Effector CD8-positive, alpha-beta T cell (primary cell): ENCODE measurements at places on chromosomes 16 and 17.
A peak's percentile ranks its signal among the peaks of the same experiment; 100 is the strongest.

- no peak for DNase-seq
These were observed 33.9 kb upstream of the MLKL start for GRCh38 chr16:74734361-74735161.

DNA sequence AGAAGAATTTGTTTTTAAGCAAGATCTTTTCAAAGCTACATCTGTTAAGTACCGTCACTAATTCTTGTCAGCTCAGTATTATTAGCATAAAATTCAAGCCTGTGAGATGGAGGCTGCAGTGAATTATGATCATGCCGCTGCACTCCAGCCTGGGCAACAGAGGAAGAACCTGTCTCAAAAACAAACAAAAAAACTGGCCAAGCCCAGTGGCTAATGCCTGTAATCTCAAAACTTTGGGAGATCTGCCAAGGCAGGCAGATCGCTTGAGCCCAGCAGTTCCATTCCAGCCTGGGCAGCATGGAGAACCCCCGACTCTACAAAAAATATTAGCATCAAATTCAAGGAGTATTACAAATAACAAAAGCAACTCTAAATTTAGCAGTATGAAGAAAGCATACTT is 88.0 kb downstream of the STXBP4 start:
- no peak for DNase-seq

DNA sequence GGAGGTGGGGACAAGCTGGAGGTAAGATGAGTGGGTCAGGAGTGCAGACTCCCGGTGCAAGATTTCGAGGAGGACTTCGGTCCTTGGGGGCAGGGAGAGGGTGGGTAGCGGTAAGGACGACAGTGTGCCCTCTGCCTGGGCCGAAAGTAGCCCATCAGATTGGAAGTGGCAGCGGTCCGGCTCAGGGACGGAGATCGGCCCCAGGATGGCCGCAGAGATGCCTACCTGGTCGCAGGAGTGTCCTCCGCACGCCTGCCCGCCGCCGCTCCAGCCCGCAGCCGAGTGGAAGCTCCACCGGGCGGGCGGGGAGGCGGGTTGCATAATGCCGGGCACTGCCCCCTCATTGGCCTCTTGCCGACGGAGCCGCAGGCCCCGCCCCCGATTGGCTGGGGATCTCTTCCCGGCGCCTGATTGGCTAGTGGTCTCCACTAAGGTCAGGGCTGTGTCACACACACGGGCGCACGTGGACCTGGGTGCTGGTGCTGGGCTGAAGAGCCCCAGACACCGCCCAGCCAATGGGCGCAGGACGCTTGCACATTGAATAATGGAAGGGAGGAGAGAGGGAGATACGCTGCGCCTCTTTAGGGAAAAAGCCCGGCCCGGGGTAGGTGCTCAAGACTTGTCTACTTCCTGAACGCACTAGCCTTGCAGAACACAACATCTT is at the start of gene PER1:
Gene PER1, minus strand, starts transcription at position 293 of the 664 bp plus-strand sequence. CDS start 1,698 bp downstream, outside the sequence.
- DNase-seq: peak; percentile 66

DNA sequence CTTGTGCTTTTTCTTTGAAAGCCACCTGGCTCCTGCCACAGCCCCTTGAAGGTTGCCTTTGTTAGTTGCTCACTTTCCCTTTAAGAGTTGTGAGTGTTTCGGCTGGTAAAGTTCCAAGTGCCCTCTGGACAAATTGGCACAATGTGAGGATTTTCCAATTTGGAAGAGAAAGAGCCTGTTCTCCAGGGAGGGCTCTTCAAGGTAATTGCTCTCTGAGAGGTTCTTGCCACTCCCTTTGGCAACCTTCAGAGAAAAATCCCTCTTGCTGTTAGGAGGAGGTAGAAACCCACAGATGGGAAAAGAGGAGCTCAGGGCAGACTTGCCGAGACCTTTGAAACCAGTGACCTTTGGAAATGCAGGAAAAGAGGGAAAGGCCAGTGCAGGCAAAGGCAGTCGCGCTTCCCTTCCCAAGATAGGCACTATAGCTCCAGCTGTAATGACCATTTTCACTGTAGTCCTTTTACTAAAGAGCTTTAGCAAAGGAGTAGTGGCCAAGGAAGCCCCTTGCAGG is 49.0 kb upstream of the AKAP1 start:
- DNase-seq: no peak

DNA sequence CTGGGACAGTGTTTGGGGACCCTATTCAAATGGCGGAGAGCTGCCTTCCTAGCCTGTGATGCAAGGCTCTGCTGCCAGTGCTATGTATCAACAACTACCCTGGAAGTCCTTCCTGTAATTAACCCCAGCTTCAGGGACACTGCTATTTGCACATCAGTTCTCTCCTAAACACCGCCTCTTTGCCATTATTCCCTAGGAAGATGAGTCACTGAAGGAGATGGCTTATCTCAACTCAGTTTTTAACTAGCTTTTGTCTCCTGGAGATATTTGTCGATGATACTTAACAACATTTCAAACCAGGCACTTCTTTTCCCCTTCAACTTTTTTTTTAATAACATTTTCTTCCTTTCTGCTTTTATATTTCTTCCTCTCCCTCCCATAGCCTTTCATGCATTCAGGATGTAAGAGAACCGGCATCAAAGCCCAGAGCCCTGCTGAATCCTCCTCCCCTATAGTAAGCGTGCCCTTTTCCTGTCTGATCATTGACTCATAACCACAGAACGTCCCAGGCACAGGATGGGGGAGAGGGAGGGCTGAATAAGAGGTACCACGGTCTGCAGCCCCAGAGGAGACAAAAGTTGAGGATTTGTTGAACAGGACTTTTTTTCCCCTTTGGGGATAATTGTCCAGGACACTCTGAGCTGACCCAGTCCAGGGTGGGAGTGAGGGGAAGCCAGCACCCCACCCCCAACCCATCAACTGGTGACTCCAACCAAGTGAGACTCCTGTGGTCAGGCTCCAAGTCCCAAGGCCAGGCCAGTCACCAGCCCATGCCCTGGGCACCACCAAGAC is 387.8 kb upstream of the SALL1 start:
- no peak for DNase-seq

DNA sequence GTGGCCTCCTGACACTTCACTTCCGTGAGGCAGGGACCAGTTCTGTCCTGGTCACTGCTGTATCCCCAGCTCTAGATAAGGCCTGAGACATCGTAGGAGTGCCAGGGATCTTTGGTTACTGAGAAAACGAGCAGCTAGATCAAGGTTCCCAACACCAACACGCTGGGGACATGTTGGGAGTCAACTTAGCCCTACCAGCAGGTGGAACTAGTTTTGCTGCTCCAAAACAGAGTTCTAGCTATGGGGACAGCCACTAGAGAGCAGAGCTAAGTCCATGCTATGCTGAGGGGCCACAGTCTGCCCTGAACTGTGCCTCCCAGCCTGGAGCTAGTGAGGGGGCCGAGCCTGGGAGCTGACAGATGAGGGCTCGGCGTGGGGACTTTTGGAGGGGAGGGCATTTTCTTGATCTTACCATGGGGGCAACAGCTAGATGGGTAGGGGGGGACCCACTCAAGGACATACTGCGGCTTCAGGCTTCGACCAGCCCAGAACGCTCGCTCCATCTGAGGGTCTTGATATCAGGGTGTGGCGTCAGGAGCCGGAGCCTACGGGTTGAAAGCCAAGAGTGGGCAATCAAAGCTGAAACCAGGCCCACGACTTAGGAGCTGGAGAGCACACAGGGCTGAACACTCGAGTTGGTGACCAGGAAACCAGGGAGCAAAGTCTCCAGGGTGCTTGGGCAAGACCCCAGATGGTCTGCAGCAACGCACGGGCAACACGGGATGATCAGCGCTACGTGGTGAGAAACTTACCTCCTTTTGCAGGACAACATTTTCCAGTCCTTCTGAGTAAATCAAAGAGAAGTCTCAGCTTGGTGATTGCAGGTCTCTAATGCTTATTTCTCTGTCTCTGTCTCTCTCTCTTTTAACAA is 13.4 kb downstream of the SNX20 start:
- DNase-seq: no peak

GRCh38 chr16:85055493-85056210 is 28.1 kb downstream of the KIAA0513 start:
- peak; percentile 17 for DNase-seq

DNA sequence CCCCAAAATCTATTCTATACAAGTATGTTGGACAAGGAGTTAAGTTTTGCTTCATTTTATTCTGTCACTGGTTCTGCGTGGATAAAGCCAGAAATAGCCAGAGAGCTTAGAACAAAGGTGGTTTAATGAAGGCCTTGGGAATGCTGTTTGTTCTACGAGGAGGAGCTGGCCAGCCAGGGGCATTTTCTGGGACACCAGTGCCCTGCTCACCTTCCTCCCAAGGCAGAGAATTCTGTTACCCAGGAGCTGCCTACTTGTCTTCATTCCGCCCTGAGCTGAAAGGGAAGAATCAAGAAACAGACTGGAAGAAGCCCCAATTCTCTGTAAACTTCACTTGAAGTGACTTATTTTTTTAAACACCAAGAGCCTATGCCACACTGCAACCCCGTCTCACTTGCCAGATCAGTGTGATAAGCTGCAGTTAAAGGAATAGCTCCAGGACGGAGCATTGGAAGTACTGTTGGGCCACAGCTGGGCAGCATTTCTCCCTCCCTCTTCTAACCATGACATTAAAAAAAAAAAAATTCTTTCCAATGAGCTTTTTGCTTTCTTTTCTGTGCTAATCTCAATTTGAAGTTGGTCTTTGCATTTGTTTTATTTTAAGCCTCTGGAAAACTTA is 149.8 kb upstream of the DYNLRB2 start:
- no peak for DNase-seq

DNA sequence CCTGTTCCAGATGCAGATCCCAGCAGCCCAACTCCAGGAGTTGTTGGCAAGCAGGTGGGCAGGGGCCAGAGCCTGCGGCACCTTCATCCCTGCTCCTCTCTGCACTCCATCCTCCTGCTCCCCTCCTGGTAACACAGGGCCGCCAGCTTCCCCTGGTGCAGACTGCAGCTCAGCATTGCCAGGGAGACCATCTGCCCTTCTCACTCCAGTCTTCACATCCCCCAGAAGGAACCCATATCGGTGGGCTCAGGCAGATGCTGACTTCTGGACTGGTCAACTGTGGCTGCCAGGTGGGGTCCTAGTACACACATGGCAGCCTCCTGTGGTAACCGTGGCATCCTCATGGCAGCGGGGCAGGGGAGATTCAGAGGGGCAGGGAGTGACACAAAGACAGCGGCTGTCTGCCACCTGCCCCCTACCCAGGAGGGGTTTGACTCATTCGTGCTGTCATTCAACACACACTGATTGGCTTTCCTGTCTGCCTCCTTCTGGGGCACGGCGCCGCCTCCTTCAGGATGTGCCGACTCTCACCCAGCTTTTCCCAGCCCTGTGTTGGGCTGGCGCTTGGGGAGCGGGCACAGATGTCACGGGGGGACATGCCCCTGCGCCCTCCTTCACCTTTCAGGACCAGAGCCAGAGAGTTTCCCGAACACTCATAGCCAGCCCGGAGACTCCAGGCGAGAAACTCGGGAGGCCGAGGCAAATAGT is 120.9 kb downstream of the CMIP start:
- DNase-seq: no peak

DNA sequence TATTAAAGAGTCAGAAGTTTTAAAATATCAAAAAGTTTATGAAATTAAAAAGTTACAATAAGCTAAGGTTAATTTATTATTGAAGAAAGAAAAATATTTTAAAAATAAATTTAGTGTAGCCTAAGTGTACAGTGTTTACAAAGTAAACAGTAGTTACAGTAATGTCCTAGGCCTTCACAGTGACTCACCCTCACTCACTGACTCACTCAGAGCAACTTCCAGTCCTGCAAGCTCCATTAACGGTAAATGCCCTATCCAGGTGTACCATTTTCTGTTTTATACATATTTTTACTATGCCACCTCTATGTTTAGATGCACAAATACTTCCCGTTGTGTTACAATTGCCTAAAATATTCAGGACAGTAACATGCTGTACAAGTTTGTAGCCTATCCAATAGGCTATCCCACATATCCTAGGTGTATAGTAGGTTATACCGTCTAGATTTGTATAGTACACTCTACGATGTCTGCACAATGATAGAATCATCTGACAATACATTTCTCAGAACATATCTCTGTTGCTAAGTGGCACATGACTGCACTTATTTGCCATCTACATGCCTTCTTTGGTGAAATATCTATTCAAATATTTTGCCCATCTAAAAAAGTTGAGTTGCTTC is 67.2 kb upstream of the WSB1 start:
- no peak for DNase-seq

DNA sequence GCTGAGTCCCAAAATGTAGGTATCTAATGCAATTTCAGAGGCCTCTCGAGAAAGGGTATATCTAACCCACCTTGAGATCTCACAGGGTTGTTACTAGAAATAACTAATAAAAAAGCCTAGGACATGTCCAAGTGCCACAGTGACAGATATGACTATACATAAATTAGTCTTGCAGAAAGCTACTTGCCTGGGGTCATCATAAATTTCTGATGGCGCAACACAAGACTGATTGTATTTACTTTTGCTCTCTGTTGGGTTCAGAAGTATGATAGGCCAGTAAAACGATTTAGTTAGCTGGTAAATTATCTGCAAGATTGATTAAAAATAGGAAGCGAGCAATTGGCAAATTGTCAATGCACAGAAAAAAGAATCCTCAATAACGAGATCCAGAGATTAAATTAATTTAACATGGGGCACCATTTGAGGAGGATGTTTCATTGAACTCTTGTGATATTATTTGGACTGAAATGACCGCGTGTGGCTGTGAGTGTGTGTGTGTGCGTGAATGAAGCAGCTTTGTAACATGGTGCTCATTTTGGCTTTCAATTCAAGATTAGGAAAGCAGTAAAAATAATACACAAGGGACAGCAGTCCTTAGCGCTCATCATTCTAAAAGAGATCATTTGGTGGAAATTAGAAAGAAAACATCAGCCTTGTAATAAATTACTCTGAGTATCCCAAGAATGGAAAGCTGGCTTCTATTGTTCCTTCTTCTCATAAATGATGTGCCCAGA is 157.4 kb upstream of the ZFHX3 start:
- DNase-seq: no peak

GRCh38 chr17:81370294-81370693 is 25.0 kb upstream of the BAHCC1 start:
- DNase-seq: no peak

DNA sequence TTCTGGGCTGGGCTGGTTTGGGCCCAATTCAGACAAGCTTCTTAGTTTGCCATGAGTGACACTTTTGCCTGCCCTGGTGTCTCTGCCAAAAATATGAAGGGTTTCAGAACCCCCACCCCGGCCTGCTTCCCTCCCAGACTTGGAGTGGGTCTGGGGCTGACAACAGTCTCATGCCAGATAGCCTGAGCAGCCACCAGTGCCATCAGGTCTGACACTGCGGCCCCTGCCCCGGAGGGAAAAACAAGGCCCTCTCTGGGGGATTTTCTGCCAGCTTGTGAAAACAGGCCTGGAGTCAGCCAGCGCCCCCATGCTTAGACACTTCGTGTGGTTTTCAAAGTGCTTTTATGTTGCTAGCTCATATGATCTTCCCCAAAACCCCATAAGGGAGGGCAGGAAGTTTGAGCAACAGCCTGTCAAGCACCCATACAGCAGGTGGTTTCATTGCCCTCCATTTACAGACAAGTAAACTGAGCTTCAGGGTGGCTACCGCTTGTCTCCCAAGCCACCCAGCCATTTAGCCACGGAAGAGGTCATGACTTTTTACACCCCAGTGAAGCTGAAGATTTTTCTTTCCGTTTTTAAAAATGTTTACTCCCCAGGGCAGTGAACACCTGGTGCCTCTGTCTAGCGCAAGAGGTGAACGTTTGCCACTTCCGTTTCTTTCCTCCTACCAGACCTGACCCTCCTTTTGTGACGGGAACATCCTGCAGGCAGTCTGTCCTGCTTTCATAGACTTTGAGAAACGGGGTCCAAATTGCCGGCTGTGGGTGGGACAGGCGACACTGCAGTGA is 300.6 kb downstream of the SEC14L1 start:
- peak; percentile 61 for DNase-seq

- no peak for DNase-seq
These were observed 12.1 kb downstream of the CACNA1H start for GRCh38 chr16:1164975-1165374.
